NCI-H1092 (cell line): ENCODE measurements at places on chromosomes 1 and 21.

DNA sequence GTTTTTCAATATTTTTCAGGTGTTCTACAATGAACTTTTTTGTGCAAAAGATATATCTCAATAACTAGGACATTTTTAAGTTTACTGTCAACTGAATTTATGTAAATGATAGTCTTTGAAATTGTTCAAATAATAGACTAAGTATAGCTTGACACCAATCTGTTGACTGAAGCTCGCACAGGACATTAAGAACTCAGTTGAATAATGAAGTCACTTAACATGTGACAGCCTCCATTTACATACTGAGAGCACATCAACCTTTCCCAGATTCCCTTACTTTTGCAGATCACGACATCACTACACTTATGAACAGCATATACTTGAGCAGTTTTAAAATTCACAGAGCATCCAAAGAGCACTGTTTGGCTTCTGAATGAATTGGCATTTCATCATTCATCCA is 268.2 kb downstream of the LRRC7 start:
- no peak for DNase-seq

DNA sequence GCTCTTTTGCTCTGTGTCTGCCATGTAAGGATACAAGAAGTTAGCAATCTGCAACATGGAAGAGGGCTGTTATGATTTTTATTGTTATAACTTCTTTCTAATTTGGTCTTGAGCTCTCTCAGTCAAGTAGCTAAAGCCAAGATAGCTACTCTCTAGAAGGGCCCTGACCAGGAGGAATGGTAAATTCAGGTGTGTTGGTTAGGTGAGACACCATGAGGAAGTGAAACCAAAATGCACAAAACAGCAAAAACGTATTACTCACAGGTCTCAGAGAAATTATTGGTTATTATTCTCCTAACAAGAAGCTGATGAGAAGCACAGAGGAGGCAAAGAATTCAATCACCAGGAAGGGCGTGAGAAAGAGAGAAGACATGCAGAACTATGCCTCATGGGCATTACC is 51.8 kb upstream of the INSL5 start:
- DNase-seq = no peak

DNA sequence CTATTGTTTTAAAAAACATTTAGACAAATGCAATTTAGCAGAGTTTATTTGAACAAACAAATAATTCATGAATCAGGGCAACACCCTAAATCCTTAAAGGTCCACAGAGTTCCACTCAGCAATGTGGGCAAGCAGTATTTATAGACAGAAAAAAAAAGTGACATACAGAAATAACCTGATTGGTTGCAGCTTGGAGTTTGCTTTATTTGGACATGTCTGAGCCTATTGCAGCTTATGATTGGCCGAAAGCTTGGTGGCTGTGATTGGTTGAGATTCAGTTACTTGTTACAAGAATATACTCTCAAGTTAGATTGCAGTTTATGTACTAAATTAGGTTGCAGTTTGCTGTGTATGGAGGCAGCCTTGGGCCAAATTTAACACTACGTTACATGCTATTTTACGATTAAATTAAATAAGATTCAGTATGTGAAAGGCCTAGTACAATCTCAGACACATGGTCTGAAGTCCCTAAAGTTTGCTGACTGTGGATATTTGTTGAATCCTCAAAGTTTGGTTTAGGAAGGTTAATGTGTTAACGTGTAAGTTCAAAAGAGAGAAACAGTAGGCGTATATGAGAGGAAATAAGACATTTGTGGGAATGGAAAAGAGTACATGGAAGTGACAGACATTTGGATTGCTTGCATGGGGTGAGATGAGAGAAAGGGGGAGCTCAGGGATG is 6.9 kb upstream of the CAMSAP2 start:
- no peak for DNase-seq

GRCh38 chr1:164726235-164726634 is 167.3 kb downstream of the PBX1 start:
- DNase-seq = no peak

DNA sequence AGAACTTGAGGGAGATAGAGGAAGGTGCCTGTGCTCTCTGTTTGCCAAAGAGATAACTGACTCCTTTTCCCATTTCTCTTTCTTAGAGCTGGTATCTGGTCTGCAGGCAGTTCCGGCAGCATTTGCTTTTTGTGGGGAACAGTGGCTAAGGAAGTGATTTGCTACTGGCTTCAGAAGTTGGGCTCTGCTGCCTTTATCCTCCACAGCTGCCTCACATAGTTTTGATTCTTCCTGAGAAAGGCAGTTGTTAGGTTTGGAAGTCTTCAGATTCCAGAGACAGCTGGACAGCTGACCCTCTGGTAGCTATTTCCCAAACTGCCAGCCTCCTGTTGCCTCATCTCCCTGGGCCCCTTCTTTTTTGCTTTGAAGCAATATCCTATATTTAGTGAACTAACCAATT is 62.6 kb upstream of the MACF1 start:
- no peak for DNase-seq

GRCh38 chr1:44086692-44087474 is 31.7 kb upstream of the KLF17 start:
- no peak for DNase-seq

DNA sequence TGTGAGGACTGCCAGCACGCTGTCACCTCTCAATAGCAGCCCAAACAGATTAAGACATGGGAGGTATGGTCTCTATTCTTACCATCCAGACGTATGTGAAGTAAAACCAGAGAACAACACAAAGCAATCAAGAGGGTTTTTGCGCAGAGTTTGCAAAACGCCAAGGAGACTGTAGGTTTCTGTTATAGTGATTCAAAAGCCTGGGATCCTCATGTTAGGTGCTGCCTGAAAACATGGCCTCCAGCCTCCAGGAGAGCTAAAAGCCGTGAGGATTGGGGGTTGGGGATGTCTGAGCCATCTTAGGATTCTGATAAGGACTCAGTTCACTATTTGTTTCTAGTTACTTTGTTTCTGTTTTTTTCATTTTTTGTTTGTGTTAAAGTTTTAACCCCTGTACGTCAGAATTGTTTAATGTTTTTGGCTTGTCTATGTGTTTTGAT is 4.2 kb upstream of the CCT8 start:
- DNase-seq = peak; percentile 58

- DNase-seq = no peak
These were observed 24.5 kb upstream of the LRRC8C start for GRCh38 chr1:89608319-89608983.

GRCh38 chr21:42209801-42210479 is 9.0 kb upstream of the ABCG1 start:
- no peak for DNase-seq

- no peak for DNase-seq
These were observed 8.6 kb upstream of the CALML6 start for GRCh38 chr1:1906185-1907097.

DNA sequence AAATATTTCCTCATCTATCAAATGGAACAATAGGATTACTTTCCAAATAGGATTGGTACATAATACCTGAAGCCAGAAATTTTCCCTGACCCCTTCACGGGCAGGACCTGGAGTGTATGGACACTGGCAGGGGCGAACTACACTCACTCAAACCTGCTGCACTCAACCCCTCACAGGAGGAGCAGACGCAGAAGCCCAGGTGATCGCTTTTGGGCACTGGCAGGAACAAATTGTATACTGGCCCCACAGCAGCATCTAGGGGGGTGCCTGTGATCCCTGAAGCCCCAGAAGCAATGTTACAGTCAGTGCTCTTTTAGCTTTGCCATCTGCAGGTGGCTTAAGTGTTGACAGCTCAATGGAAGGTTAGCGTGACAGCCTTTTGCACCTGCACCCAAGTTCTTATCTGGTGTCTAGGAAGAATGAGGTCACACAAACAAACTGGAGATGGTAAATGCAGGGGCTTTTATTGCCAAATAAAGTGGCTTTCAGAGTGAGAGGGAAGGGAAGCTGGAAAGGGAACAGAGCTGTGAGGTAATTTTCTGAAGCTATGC is 199.2 kb upstream of the NEGR1 start:
- no peak for DNase-seq

- DNase-seq = no peak
These were observed 2.4 kb downstream of the CCSAP start for GRCh38 chr1:229340496-229340895.

DNA sequence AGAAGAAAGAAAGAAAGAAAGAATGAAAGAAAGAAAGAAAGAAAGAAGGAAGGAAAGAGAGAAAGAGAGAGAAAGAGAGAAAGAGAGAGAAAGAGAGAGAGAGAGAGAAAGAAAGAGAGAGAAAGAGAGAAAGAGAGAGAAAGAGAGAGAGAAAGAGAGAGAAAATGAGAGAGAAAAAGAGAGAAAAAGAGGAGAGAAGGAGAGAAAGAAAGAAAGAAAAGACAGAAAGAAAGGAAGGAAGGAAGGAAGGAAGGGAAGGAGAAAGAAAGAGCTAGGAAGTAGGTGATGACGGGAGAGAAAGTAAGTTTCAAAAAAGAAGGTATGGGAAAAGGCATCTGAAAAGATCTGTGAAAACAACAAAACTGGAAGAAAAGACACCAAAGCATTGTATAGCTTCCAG is 72.0 kb downstream of the GRIK1 start:
- no peak for DNase-seq

- DNase-seq = no peak
These were observed 8.5 kb downstream of the FTCD start for GRCh38 chr21:46146856-46147255.

GRCh38 chr1:21573971-21574465 is 64.8 kb downstream of the ALPL start:
- DNase-seq = peak; percentile 94

- no peak for DNase-seq
These were observed 124.8 kb downstream of the TNR start for GRCh38 chr1:175618559-175618958.

DNA sequence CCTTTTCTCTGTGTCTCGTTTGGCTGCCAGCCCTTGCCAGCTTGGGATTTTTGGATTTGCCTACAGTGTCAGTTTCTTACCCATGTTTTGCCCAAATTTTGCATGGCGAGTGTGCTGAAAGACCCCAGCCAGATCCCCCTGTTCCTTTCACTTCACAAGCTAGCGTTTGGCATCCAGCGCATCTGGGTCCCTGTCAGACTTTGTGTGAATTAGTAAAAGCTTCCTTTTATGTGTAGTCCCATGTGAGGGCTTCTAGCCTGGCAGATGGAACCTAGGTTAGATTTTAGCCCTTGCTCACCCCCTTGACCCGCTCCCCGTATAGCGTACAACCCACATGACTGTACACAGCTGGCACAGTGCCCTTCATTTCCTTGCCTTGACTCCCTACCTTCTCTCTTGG is 22.3 kb upstream of the GALNT2 start:
- no peak for DNase-seq

DNA sequence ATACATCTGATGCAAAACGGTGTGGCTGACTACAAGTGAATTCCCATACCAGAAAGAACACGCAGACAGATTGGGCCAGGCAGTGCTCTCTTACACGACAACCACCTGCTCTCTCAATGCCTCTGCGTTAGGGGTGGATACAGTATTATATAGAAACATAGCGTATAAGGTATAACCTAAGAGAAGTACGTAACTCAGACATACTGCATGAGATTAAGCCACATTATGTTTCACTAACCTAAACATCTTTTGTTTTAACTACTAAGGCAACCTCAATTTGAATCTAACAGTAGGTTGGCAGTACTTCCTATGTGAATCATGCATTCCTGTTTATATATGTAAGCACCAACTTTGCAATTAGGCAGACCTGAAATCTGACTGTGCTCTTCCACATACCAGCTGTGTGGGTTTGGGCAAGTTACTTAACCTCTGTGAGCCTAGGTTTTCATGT is 58.1 kb upstream of the COA6 start:
- DNase-seq = no peak

DNA sequence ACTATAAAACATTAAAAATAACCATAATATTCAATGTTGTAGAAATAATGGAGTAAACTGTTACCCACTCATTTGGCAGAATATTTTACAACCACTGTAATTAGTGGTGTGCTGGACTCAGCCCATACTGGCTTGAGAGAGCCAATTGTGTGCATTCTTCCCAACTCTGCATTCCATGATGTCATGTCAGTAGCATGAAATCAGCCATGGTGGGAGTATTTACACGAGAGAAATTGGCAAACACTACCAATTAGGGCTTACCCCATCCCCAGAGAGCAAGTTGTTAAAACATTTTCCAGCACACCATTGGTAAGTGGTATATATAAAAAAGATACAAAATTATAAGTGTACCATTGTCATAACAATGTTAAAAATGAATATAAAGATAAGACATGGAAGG is 19.1 kb upstream of the QSOX1 start:
- DNase-seq = no peak

- DNase-seq = no peak
These were observed 6.4 kb downstream of the LAMB3 start for GRCh38 chr1:209645574-209646452.

GRCh38 chr1:52424813-52425212 is 20.4 kb downstream of the PRPF38A start:
- no peak for DNase-seq

- DNase-seq = peak; percentile 76
These were observed 47.7 kb downstream of the ETS2 start for GRCh38 chr21:38853421-38853919.

GRCh38 chr1:70486676-70487458 is 75.8 kb downstream of the CTH start:
- DNase-seq = no peak

DNA sequence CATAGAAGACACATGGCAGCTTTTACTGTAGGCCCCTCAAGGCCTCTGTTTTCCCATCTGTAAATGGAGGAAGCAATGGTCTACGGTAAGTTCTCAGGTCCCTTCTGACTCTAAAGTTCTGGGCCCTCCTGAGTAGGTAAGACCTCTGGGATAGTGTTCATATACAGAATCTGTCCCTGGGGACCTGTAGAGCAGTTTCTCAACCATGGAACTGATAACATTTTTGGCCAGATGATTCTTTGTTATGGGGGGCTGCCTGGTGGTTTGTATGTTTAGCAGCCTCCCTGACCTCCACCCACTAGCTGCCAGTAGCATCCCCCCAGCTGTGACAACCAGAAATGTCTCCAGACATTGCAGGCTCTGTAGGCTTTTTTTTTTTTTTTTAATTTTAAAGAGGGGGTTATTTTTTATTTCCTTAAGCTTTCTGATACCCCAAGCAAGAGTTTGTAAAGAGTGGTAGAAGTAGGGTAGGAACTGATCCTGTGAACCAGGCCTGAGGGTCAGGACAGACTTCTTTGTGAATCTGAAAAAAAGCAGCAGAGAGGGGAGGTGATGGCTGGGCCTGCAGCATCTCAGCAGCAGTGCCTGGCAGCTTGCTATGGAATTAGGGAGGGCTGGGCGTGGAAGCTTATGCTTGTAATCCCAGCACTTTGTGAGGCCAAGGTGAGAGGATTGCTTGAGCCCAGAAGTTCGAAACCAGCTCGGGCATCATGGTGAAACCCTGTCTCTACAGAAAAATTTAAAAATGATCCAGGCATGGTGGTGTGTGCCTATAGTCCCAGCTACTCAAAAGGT is 20.2 kb upstream of the TCEA3 start:
- no peak for DNase-seq

DNA sequence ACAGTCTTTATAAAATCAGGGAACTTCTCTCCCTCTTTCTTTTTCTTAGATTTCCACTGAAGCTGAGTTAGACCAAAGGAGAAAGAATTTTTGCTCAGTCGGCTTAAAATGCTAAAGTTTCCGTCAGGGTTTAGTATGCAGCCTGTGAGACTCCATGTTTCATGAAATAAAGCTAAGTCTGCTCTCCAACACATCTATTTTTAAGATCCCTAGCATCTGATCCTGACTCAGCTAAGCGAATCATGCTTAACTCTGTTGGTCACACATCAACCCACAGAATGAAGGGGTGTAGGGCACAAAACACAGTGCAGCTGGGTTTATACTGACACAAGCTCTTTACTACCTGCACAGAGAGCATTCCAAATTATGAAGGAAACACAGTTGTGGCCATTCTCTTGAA is 102.4 kb upstream of the ZNF281 start:
- DNase-seq = no peak

GRCh38 chr1:51997974-51998382 is 7.5 kb upstream of the RAB3B start:
- DNase-seq = no peak

GRCh38 chr21:29248124-29248523 is 50.6 kb upstream of the BACH1 start:
- no peak for DNase-seq
